Stimulated activated CD4-positive, alpha-beta T cell treated with anti-CD3 and anti-CD28 coated beads, Interleukin-12 subunit alpha, Interleukin-12 subunit beta, amount 100 ng/mL, for 24 hours (primary cell): ENCODE measurements at places on chromosomes 6 and 20.

DNA sequence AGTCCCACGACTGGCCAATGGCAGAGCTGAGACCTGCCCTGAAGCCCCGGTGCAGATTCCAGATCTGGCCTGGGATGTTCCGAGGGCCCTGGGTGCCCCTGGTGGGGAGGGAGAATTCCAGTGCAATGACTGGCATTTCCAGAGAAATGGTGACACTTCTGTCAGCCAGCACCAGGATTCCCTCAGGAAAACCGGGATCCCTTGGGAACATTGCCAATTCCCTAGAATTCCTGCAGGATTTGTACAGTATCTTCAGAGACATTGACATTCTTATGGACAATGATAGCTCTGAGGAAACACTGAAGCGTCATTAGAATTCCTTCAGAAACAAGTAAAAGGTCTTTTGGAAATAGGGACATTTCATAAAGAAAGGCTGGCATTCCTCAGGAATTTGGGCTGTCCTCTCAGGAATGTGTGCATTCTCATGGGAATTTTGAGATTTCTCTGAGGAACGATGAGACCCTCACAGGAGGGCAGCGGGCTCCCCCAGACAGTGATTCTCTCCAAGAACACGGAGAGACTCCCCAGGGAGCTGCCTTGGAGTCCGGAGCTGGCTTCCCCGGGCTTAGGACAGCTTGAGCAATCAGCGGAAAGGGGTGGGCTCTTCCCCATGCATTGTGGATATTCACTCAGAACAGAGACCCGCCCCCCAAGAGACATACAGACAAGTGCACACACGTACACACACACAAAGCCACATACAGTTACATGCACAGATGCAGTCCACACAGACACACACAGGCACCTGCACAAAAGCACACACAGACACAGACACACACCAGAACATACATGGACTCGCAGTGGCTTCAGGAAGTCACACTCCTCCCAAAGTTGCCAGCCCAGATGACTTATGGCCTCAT, 35.2 kb upstream of the BPIFA2 start:
- DNase-seq = no peak

DNA sequence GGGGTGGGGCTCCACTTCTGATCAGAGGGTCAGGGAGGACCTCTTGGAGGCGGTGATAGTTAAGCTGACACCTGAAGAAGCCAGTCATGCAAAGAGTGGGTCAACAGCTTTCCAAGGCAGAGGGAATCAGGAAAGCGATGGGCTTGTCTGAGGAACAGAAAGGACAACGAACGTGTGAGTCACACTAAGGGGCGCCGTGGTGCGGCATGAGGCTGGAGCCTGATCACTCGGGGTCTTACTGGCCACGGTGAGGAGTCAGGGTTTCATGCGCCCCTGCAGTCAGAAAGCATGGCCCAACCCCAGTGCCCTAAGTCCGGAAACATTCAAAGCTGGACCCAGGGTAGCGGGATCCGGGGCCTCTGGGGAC, 50.6 kb upstream of the SLC32A1 start:
- no peak for DNase-seq

DNA sequence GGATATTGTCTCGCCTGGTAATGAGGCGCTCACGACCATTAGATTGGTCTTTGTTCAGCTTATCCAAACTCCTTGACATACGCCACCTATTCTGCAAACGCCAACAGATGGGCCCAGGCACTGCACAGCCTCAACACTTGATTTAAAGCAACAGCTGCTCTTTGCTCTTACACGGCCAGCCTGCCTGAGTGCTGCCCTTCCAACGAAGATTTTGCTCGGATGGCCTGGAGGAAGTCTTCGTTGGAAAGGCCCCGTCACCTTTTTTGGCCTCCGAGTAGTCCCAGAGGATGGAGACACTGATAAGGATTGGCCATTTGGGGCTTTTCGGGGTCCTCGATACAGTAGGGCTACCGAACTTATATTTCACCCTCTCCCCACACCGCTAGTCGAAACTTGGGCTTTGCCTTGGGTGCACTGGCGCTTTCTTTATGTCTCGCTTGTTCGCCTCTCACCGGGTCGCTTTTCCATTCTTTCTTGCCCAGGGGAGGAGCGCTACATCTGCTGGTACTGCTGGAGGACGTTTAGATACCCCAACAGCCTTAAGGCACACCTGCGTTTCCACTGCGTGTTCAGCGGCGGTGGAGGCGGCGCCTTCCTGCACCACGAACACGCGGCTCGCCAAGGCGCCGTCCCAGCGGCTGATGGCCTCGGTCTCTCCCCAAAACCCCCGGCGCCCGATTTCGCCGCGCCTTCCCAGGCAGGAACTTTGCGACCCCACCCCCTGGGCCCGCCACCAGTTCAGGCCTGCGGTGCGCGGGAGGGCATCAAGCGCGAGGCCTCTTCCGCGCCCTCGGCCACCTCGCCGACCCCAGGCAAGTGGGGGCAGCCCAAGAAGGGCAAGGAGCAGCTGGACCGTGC, 6.1 kb downstream of the PRDM13 start:
- no peak for DNase-seq

- no peak for DNase-seq
These were observed 619.2 kb downstream of the C6orf118 start for GRCh38 chr6:164690241-164690640.

- no peak for DNase-seq
These were observed 2.1 kb upstream of the IBTK start for GRCh38 chr6:82249381-82250253.

GRCh38 chr6:108942556-108943492, 94.6 kb downstream of the ARMC2 start:
- no peak for DNase-seq

GRCh38 chr6:73152966-73153757, 72.1 kb downstream of the KHDC1L start:
- no peak for DNase-seq

GRCh38 chr6:88749849-88750248, 213.6 kb downstream of the RNGTT start:
- no peak for DNase-seq

DNA sequence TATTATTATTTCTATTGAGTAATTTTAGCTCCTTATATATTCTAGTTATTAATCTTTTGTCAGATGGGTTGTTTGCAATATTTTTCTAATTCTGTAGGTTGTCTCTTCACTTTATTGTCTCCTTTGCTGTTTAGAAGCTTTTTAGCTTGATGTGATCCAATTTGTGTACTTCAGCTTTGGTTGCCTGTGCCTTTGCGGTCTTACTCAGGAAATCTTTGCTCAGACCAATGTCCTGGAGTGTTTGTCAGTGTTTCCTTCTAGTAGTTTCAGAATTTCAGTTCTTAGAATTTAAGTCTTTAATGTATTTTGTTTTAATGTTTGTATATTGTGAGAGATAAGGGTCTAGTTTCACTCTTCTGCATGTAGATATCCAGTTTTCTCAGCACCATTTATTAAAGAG, 916.0 kb upstream of the EYS start:
- no peak for DNase-seq

GRCh38 chr20:32578840-32579390, 6.2 kb downstream of the NOL4L start:
- DNase-seq = no peak

DNA sequence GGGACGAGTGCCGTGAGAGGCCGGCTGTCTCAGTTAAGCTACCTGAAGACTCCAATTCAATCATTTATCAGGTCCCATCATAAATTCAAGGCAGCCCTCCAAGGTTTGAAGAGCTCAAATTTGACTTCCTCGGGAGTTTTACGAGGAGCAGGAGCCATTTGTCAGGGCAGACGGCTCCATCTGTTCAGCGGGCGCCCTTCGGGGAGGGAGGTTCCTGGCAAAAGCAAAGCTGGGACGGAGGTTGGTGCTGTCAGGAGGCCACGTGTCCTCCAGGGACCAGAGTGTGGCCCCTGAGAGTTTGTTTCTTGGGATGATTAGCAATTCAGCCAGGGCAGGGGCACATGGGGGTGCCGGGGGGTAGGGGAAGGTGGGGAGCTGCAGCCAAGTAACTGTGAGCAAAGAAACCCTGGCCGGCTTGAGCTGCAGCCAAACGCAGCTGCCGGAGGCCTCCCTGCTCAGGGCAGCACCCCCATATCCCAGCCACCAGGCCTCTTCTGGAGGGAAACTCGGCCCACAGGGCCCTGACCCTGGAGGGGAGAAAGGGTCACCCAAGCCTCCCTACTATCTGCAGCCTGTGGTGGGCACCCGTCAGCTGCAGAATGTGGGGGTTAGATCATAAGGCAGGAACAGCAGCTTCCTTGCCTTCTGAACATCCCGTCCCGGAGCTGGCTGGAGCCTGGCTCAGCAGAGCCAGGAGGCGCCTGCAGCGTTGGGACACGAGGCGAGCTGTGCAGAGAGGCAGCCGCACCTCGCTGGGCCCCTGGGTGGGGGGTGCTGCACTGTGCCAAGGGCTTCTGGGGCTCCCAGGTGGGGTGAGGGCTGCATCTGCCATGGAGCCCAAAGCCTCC, 63.6 kb upstream of the GATA5 start:
- DNase-seq = no peak

DNA sequence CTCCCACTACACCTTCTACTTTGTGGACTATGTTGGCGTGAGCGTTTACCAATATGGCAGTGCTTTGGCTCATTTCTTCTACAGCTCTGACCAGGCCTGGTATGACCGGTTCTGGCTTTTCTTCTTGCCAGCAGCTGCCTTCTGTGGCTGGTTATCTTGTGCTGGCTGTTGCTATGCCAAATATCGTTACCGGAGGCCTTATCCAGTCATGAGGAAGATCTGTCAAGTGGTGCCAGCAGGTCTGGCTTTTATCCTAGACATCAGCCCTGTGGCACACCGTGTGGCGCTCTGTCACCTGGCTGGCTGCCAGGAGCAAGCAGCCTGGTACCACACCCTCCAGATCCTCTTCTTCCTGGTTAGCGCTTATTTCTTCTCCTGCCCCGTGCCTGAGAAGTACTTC, 16.5 kb upstream of the EFHC1 start:
- no peak for DNase-seq

- DNase-seq = no peak
These were observed 199.0 kb downstream of the KCNQ5 start for GRCh38 chr6:72820906-72821305.

- no peak for DNase-seq
These were observed 1.1 kb upstream of the CLIC1 start for GRCh38 chr6:31737315-31737990.

DNA sequence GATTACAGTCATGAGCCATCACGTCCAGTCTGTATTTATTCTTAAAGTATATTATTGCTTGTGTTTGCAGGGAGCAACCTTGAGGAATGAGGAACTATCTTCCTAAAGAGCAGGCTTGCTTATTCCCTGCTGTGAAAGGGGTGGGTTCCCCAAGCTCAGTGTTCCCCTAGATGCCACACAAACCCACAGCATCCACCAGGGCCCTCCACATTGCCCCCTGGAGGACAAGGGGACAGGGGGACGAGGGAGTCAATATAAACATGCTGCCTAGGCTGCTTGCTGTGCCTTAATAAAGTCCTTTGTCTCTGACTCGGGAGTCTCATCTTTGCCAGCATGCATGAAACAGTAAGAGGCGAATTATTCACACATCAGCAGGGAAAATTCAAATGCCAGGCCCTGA, 8.0 kb upstream of the IDH3B start:
- DNase-seq = no peak

DNA sequence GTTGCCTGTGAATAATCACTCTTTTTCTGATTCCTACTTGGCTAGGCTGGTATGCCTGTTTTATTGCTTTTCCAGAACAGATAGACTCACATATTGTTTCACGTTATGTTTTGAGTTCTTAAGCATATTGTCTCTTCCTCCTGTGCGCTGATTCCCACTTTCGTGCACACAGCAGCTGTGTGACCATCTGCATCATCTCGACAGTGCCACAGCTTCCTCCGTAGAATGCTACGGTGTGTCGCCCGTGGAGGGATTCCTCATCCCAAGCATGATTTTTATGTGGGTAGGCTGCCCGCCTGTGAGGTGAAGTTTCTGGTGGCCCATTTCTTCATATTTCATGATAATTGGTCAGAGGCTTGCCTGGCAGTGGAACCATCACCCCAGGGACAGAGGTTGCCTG, 31.8 kb downstream of the PLCB4 start:
- no peak for DNase-seq

GRCh38 chr6:15493437-15494168, 169.2 kb downstream of the DTNBP1 start:
- no peak for DNase-seq

- DNase-seq = no peak
These were observed 10.3 kb upstream of the IER3 start for GRCh38 chr6:30754631-30755030.

- DNase-seq = no peak
These were observed 1158.7 kb upstream of the EYS start for GRCh38 chr6:66865771-66866170.

- DNase-seq = no peak
These were observed 198.5 kb downstream of the QKI start for GRCh38 chr6:163613025-163613424.

- no peak for DNase-seq
These were observed 83.5 kb upstream of the PROKR2 start for GRCh38 chr20:5400164-5400762.

- DNase-seq = no peak
These were observed 236.8 kb upstream of the FKBP1C start for GRCh38 chr6:62974452-62974851.

DNA sequence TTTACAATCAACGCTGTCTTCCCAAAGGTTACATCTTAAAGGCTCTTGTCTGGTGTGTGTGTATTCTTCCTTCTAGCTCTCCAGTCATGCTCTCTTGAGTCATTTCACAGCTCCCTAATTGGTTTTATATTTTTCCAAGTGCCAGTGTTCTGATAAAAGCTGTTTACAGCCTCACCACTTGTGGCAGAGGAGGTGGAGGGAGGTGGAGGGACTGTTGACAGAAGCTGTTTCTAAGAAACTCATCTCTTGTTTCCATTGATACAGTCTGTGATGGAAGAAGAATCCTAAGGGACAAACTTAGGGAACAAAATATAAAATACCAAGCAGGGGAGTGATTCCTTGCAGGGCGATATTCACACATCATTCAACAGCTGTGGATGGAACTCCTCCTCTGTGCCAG, 64.0 kb downstream of the QRSL1 start:
- no peak for DNase-seq

DNA sequence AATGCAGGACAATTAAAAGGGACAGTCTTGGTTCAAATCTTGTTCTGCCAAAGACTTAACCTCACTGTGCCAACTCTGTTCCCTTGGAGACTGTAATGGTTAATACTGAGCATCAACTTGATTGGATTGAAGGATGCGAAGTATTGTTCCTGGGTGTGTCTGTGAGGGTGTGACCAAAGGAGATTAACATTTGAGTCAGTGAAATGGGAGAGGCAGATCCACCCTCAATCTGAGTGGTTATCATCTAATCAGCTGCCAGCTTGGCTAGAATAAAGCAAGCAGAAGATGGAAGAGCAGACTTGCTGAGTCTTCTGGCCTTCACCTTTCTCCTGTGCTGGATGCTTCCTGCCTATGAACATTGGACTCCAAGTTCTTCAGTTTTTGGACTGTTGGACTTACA, 474.4 kb downstream of the CD83 start:
- no peak for DNase-seq

- DNase-seq = no peak
These were observed 28.3 kb downstream of the PTGIS start for GRCh38 chr20:49539481-49540231.

- no peak for DNase-seq
These were observed 4.2 kb downstream of the CDK19 start for GRCh38 chr6:110810896-110811586.
